ENCODE measurements at places on chromosomes 12 and 14.

- DNase-seq = no peak
- H3K27ac ChIP-seq = no peak overlapping the region
- no peaks in the 10 kb centered on the region for H3K36me3 ChIP-seq
- no peaks in the 10 kb centered on the region for H3K4me1 ChIP-seq
Measured at GRCh38 chr14:95774265-95775160, 60.6 kb upstream of the TCL1A start.

GRCh38 chr12:117151403-117152031 is 38.8 kb downstream of the FBXO21 start:
- DNase-seq = no peak
- H3K27ac ChIP-seq = no peak overlapping the region

GRCh38 chr12:38648813-38649212 is 256.6 kb downstream of the CPNE8 start:
- no peak overlapping the region for H3K4me3 ChIP-seq
- H3K36me3 ChIP-seq = peaks cover 2% of the 10 kb centered on the region
- H3K27ac ChIP-seq = no peak overlapping the region
- H3K4me1 ChIP-seq = no peaks in the 10 kb centered on the region

DNA sequence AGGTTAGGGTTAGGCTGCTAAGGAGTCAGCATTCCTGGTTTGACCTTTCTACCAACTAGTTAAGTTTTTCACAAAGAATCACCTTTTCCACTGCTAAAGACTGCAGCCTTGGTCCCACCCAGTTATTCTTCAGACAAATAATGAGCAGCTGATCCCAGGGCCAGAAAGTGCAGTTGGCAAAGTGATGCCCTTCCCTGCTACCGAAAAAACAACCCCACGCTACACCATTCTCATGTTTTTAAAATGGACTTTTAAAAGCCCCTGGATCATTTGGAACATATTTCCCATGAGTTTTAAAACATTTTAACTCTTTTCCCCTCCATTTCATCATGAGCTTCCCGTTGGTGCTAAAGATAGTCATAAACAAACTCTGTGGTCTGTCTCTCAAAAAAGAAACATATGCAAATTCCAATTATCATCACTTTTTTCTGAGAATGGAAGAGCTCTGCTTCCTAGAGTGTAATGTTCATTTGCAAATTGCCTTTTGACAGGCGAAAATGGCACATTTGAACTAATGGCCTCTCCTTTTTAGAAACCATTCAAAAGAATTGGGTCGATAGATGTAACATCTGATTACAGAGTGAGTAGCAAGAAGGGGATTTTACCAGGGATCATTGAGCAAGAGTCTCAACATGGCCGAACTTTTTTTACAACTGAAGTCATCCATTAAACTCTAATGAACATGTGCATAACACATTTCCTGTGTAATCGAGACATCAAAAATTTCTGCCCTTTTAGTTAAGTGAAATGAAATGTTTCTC is 129.3 kb upstream of the RAP1B start:
- no peaks in the 10 kb centered on the region for H3K36me3 ChIP-seq
- no peak overlapping the region for H3K27ac ChIP-seq
- H3K27me3 ChIP-seq = no peaks in the 10 kb centered on the region
- no peaks in the 10 kb centered on the region for H3K4me1 ChIP-seq

- H3K36me3 ChIP-seq = no peaks in the 10 kb centered on the region
- no peak overlapping the region for H3K27ac ChIP-seq
- no peak for DNase-seq
- H3K27me3 ChIP-seq = no peaks in the 10 kb centered on the region
- H3K4me3 ChIP-seq = no peak overlapping the region
Measured at GRCh38 chr12:27282754-27283153, 38.7 kb downstream of the STK38L start.

- no peaks in the 10 kb centered on the region for H3K27me3 ChIP-seq
- H3K27ac ChIP-seq = no peak overlapping the region
- H3K4me1 ChIP-seq = no peaks in the 10 kb centered on the region
- DNase-seq = no peak
Measured at GRCh38 chr14:38279572-38279971, 23.7 kb upstream of the CLEC14A start.

- H3K27ac ChIP-seq = no peak overlapping the region
- H3K36me3 ChIP-seq = no peaks in the 10 kb centered on the region
- no peaks in the 10 kb centered on the region for H3K27me3 ChIP-seq
- H3K4me1 ChIP-seq = no peaks in the 10 kb centered on the region
- no peak overlapping the region for H3K4me3 ChIP-seq
Measured at GRCh38 chr12:130132831-130133511, 29.3 kb upstream of the FZD10 start.

GRCh38 chr14:104919993-104920315 is 4.7 kb upstream of the PLD4 start:
- DNase-seq = no peak
- H3K27ac ChIP-seq = no peak overlapping the region
- no peaks in the 10 kb centered on the region for H3K27me3 ChIP-seq
- no peaks in the 10 kb centered on the region for H3K4me1 ChIP-seq

DNA sequence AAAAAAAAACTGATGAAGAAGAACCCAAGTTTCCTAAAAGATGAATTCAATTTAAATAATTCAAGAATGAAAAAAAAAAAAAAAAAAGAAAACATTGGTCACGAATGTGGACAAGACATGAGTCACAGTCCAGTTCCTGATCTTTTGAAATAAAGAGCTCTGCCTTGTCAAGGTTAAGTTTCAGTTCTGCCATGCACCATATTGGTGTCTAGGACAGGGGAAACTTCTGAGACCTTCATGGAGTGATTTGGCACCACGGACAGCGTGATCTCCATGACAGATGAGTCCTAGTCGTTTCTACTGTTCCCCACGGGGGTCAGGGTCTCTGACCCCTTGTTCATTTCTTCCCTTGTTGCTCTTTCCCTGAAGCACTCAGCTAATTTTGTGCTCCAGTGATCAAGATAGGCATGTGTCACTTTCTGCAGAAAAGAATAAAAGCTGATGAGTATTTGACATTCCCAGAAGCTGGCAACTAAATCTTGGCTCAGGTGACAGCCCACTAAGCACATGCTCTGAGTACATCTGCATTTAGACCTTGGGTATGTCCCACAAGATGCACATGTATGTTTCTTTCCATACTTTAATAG is 1159.7 kb downstream of the BCL11B start:
- no peak overlapping the region for H3K27ac ChIP-seq
- H3K27me3 ChIP-seq = no peaks in the 10 kb centered on the region
- H3K4me1 ChIP-seq = no peaks in the 10 kb centered on the region
- H3K36me3 ChIP-seq = no peaks in the 10 kb centered on the region

GRCh38 chr12:62700091-62700880 is 233.7 kb downstream of the MON2 start:
- no peaks in the 10 kb centered on the region for H3K36me3 ChIP-seq
- no peak for DNase-seq
- no peak overlapping the region for H3K4me3 ChIP-seq
- peaks cover 13% of the 10 kb centered on the region for H3K4me1 ChIP-seq

DNA sequence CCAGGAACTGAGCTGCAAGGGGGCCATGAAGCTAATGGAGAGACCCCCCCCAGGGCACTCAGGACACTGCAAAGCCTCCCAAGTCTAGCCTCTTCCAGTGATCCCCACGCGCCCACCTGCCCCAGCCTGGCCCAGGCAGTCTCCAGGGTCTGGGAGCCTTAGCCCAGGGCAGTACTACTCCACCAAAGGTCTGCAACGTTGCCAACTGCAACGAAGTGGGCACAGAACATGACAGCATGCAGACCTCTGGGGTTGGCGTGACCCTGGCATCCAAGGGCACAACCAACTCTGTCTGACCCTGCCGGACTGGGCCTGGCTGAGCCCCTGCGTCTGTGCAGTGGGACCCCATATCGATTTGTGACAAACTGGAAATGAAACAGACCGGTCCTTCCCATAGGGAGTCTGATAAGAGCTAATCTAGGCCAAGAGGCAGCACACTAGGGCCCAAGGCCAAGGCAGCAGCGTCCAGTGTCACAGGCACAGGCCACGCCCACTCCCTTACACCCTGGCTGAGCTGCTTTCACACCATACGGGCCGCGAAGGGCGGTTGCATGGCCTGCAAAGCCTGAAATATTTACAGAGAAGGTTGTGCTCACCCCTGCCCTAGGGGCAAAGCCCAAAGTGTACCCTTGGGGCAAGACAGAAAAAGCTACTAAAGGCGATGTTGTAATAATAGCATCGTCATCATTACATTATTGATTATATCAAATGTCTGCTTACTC is 76.7 kb downstream of the NCOR2 start:
- H3K27ac ChIP-seq = no peak overlapping the region
- H3K4me1 ChIP-seq = peaks cover 23% of the 10 kb centered on the region
- peak; percentile 82 for DNase-seq
- peaks cover 49% of the 10 kb centered on the region for H3K36me3 ChIP-seq

- H3K27me3 ChIP-seq = no peaks in the 10 kb centered on the region
- no peaks in the 10 kb centered on the region for H3K36me3 ChIP-seq
- H3K27ac ChIP-seq = no peak overlapping the region
- H3K4me1 ChIP-seq = peaks cover 30% of the 10 kb centered on the region
- no peak overlapping the region for H3K4me3 ChIP-seq
- peak; percentile 24 for DNase-seq
Measured at GRCh38 chr12:122840580-122841513, 5.6 kb downstream of the HIP1R start.

DNA sequence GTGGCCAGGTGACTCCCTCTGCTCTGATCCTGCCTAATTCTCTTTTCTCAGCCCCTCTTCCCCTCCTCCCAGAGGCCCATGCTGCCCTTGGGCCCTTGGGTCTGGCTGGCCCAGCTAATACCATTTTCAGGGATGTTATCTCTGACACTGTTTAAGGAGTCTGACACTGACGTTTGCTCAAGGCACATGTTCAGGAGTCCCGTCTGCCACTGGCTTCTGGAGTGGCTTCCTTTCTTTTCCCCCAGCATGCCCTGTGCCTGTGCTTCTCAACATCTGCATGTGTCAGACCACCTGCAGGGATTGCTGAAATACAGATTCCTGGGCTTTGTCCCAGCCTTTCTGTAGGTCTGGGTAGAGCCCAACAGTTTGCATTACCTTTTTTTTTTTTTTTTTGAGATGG is 128.9 kb downstream of the BCL11B start:
- no peak overlapping the region for H3K4me3 ChIP-seq
- H3K27me3 ChIP-seq = no peaks in the 10 kb centered on the region
- H3K36me3 ChIP-seq = no peaks in the 10 kb centered on the region
- H3K4me1 ChIP-seq = no peaks in the 10 kb centered on the region
- no peak overlapping the region for H3K27ac ChIP-seq

- no peak for DNase-seq
- no peaks in the 10 kb centered on the region for H3K27me3 ChIP-seq
- no peak overlapping the region for H3K27ac ChIP-seq
- H3K4me3 ChIP-seq = peak overlapping the region; percentile 90
Measured at GRCh38 chr12:63846238-63846967, 1.9 kb downstream of the SRGAP1 start.

GRCh38 chr12:122124370-122124769 is 45.8 kb downstream of the MLXIP start:
- peaks cover 23% of the 10 kb centered on the region for H3K36me3 ChIP-seq
- H3K27me3 ChIP-seq = no peaks in the 10 kb centered on the region
- H3K4me3 ChIP-seq = no peak overlapping the region

- no peaks in the 10 kb centered on the region for H3K4me1 ChIP-seq
- no peak for DNase-seq
- H3K36me3 ChIP-seq = no peaks in the 10 kb centered on the region
Measured at GRCh38 chr12:63066782-63067181, 84.2 kb downstream of the AVPR1A start.

GRCh38 chr12:106125351-106126095 is 13.2 kb downstream of the NUAK1 start:
- no peak for DNase-seq
- H3K27me3 ChIP-seq = no peaks in the 10 kb centered on the region

DNA sequence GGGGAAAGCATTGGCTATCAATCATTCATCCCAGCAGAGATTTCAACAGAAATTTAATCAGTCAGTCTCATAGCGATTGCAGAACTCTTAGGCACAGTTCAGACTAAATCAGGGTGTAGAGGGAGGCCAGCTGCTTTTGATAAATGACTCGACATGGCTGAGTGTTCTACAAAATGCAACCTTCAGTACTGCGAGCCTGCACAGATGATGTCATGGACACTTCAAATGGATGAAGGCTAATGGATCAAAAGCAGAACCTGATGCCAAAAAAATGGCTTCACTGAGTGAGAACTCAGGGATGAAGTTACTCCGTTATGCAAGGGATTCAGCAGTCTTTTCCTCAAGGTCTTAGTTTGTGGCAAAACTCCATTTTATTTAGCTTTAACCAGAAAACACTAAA is 167.3 kb downstream of the DACT1 start:
- H3K36me3 ChIP-seq = no peaks in the 10 kb centered on the region
- no peak for DNase-seq
- no peak overlapping the region for H3K4me3 ChIP-seq

DNA sequence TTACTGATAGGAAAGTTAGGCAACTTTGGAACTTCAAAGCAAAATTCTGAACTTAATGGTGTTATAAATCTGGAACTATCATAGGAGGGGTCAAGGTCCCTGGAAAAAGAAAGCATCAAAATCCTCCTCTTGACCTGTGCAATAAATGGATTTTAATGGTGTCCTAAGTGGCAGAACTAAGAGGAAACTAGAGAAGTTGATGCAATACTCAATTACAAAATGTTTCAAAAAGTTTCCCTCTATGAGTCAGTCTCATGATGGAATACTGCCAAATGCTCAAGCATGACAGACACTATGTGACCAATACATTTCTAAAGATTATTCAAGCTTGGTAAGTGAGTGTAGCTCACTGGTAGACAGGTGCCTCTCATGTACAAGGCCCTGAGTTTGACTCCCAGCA is 47.7 kb upstream of the ERGIC2 start:
- H3K27ac ChIP-seq = no peak overlapping the region
- H3K4me1 ChIP-seq = peaks cover 9% of the 10 kb centered on the region
- DNase-seq = no peak
- no peaks in the 10 kb centered on the region for H3K36me3 ChIP-seq
- H3K27me3 ChIP-seq = no peaks in the 10 kb centered on the region
- no peak overlapping the region for H3K4me3 ChIP-seq

DNA sequence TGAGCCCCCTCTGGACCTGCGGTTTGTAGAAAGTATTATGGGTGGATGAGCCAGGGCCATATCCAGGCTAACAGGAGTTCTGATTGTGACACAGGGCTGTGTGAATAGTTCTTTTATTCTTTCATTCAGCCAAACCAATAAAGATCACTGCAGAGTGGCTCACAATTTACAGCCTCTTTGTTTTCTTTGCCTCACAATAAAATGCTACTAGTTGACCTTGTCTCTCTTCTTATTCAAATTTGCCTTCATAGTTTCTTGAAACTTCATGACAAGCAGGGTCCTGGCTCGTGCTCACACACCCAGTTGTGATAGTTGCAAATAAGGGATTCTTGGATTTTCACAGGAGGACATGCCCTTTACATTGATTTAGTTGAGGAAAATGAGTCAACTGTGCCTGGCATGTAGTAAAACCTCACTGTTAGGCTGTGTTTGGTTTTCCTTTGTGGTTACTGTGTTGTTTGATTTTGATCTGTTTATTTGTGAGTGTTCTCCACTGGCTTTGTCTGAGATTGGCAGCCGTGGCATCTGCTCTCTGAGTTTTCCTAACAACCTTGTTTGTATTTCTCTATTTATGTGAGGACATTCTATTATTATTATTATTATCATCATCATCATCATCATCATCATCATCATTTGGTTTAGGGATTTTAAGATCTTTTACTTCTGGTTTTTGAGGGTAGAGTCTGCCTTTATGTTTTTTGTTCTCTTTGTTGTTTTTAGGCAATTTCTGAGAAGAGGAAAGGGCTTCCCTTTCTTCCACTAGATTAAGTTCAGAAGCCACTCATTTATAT is 2.7 kb upstream of the KRT6B start:
- no peaks in the 10 kb centered on the region for H3K36me3 ChIP-seq
- H3K4me1 ChIP-seq = no peaks in the 10 kb centered on the region
- no peak for DNase-seq
- no peak overlapping the region for H3K27ac ChIP-seq

- no peak overlapping the region for H3K27ac ChIP-seq
- peaks cover 5% of the 10 kb centered on the region for H3K27me3 ChIP-seq
- H3K36me3 ChIP-seq = peaks cover 55% of the 10 kb centered on the region
- no peak for DNase-seq
- peaks cover 19% of the 10 kb centered on the region for H3K4me1 ChIP-seq
Measured at GRCh38 chr14:103135333-103136260, 12.3 kb downstream of the TNFAIP2 start.
